Mesenteric fat pad (tissue), 1 donor: ENCODE measurements at places on chromosomes 5 and 9. TPM values are rescaled to one million over a fixed set of nuclear protein-coding genes. Genes with fewer than 3 reads are reported as not detected.

GRCh38 chr9:84857211-84857610 lies 187.7 kb downstream of the NTRK2 start:
- no peak for DNase-seq

- DNase-seq = peak; percentile 92
These were observed 637 bp upstream of the SMC5 start for GRCh38 chr9:70257991-70258691.

DNA sequence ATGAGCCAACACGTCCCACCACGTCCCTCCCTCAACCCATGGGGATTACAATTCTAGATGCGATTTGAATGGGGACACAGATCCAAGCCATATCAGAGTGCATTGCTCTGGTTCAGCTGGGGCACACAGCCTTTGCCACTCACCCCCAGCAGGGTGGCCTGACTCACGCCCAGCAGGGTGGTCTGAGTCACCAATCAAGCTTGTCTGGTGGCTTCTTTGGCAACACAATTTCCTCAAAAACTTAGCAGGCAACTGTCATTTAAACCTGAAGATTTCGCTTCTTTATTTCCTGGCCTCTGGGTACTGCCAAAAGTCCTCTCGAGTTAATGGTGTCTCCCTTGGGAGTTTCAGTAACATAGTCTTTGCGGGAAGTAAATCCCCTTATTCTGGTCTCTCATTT lies 16.3 kb upstream of the SEMA5A start:
- DNase-seq = no peak

GRCh38 chr5:96528826-96529474 lies 95.9 kb upstream of the PCSK1 start:
- DNase-seq = no peak

DNA sequence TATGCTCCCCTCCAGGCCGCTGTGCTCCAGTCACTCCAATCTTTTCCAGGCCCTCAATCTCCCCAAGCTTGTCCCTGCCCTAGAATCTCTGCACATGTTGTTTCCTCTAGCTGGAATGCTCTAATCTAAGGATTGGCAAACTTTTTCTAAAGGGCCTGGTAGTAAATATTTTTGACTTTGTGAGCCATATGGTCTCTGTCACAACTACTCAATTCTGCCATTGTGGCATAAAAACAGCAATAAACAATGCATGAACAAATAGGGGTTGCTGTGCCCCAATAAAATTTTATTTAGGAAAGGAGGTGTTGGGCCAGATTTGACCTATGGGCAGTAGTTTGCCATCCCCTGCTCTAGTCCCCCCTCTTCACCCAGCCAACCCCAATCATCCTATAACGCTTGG lies 150.5 kb upstream of the LRRTM2 start:
- no peak for DNase-seq

- DNase-seq = no peak
These were observed 119.8 kb downstream of the EBF1 start for GRCh38 chr5:158979749-158980521.

GRCh38 chr5:123449424-123449974 lies 26.3 kb upstream of the CEP120 start:
- no peak for DNase-seq

The PAPPA gene
- total RNA-seq = 5.7 TPM
